HuH-7.5 (cell line): ENCODE measurements at places on chromosomes 3 and 15.

DNA sequence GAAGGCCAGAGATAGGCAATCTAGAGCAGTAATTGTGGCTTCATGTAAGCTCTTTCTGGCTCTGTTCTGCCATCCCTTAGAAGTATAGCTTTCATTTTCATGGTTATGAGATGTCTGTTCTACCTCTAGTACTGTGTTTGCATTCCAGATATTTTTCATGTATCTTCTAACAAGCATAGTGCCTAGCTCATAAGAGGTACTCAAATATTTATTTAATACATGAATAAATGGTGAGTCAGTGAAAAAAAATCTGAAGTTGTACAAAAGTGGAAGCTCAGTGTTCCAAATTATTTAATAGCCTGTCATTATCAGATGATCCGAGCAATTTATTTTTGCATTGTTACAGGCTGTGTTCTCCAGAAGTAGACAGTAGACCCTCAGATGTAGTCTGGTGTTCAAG, 64.3 kb downstream of the OXSM start:
- no peak for DNase-seq

- no peak for DNase-seq
These were observed 124.3 kb upstream of the TRIM42 start for GRCh38 chr3:140553591-140553990.

GRCh38 chr3:17140670-17141505, 256.1 kb downstream of the PLCL2 start:
- DNase-seq, result no peak

GRCh38 chr3:41932464-41932863, 29.4 kb downstream of the ULK4 start:
- no peak for DNase-seq

- no peak for DNase-seq
These were observed 26.1 kb downstream of the FNDC3B start for GRCh38 chr3:172065527-172065926.

- DNase-seq, result no peak
These were observed 309.6 kb downstream of the UACA start for GRCh38 chr15:70453766-70454165.
